ENCODE measurements at places on chromosomes 2 and 18.
A peak's percentile ranks its signal among the peaks of the same experiment; 100 is the strongest.

- DNase-seq: no peak
Observed at GRCh38 chr2:10798783-10799182, 13.8 kb downstream of the PDIA6 start.

DNA sequence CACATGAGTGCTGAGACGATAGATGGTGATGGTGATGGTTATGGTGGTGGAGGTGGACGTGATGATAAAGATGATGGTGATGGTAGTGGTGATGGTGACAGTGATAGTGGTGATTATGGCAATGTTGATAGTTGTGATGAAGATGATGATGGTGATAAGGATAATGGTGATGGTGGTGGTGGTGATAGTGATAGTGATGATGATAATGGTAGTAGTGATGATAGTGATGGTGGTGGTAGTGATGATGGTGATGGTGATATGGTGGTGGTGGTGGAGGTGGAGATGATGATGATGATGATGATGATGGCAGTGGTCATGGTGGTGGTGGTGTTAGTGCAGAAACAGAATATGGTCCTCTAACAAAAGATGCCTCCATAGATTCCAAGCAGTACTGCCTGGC, 10.3 kb downstream of the ANTXR1 start:
- DNase-seq: no peak

DNA sequence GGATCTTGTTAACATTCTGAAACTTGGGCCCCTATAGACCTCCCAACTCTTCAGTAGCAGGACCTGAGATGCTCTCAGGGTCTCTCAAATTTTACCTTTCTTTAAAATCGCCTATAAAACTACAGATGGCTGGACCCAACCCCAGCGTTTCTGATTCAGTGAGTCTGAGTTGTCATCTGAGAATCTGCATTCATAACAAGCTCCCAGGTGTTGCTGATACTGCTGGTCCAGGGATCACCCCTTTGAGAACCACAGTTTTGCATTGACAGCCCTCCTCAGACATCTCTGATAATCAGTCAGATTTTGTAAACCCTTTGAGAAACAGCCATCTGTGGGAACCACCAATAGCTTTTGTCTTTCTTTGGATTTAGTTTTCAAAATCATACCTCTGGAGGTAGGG, 315.8 kb downstream of the CYRIA start:
- DNase-seq: no peak

- peak; percentile 71 for DNase-seq
Observed at GRCh38 chr2:48504647-48505327, 25.2 kb upstream of the STON1 start.

DNA sequence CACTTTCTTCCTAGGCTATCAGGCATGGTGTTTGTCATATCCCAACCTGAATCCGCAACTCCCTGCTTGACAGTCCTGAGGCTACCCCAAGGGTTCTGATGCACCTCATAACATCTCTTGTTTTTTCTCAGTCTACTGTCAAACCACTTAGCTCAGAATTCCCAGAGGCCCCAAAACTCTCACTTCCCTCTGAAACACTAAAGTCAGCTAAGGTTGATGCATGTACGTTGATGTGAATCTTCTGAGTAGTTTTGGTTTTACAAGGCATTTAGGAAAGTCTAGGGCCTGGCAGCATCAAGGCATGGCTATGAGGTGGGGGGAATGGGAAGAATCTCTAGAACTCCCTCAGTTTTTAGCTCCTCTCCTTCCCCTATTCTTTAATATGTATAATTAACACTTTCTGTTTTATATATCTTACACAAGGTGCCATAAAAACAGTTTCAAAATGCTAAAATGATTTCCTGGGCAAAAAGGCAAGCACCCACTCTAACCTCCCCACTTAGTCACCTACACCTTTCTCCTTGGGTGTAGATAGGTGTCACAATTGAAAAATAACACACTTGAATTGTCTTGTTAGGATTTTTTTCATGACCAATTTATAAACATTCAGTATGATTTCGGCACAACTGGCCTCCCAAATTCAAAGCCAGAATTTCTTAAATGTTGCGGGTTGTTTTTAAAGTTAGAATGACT, 71.4 kb upstream of the TANK start:
- no peak for DNase-seq

DNA sequence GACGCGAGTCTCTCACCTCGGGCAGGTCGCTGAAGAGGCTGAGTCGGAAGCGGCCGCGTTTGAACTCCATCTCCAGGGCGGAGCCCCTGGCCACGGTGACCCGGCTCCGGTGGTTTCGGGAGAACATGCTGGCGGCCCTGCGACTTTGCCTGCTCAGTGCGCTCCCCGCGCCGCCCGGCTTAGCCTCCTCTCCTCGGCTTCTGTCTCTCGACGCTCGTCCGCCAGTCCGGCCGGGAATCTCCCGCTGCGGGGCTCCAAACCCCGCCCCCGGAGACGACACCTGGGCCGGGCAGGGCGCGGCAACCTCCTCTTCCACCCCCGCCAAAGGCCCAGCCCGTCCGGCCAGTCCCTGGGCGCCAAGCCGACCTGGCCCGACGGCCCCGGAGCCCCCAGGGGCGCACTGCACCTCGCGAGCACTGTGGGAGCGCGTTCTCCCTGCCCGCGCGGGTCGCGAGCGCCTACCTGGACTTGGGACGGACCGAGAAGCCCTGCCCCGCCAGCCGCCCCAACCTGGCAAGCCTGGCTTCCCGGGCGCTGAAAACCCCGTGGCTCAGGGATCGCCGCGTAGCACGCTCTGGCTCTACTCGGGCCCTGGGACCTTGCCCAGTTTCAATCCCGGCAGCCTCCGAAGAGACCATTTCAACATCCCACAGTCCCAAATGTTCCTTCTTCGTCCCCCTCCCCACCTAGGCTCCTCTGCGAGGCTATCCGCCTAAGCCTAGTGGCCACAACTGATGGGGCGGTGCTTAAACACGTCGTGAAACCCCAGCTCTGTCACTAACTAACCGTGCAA, at the start of gene RTKN:
TSS of gene RTKN (minus strand) at position 248 of the 793 bp plus-strand sequence. CDS start at position 127, 121 bp downstream.
- DNase-seq: no peak

DNA sequence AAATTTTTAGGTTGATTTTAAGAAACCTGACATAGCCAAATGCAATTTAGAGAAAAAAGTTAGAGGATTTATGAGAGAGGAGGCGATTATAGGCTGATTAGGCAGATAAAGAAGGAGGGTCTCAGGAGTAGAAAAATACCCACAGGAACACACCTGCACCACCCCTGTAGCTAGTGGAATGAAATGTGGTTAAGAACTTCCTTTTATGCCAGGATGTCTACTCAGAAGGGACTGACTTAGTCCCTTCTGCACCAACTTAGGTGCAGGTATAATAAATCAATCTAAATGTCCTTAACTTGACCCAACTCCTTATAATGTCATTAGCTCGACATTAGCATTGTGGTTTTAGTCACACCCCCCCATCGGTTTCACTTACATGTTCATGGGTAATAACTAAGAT, 1274.5 kb upstream of the TMEFF2 start:
- no peak for DNase-seq

DNA sequence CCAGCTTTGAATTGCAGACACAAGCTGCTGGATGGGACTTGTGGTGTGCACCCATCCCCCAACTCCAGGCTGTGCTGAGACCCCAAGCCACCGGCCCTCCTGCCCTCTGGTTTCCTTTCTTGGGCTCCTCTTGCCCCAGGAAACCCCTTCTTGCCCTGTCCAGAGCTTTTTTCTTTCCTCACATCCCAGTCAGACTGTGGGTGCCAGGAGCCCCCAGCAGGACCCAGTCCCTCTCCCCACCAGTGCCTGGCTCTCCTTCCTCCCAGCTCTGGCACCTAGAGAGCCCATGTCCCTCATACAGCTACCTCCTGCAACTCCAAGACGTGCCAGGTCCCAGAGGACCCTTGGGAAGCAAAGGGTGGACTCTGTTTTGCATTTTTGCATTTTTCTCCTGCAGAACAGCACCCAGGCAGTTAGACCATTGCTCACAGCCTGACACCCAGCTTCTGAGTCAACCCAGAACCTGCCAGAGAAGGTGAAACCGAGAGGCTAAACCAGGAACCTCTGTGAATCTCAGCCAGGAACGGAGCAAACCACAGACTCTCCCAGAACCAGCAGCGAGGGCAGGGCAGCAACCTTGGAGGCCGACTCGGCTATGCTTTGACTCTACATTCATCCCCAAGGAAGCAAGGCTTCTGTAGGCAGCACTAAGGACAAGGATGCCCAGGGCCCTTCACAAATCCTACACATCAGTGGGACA, 221.1 kb downstream of the ANAPC1 start:
- DNase-seq: peak; percentile 53

DNA sequence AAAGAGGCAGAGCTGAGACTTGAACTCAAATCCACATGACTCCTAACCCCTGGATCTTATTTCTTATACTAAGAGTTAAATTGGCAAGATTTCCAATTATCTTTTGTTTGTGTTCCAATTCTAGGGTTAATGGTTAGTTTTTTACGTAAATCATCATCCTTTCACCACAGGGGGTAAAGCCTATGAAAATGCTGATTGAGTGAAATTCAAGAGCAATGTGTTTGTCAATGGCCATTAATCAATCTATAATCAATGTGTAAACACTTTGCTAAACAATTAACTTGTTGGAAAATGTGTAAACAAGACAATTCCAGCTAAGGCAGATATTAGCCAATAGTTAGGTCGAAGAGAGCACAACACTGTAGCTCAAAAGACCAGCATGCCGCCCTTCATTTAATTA, 376.5 kb upstream of the ACVR2A start:
- no peak for DNase-seq

GRCh38 chr18:53950545-53950944, 273.9 kb downstream of the MBD2 start:
- DNase-seq: no peak

DNA sequence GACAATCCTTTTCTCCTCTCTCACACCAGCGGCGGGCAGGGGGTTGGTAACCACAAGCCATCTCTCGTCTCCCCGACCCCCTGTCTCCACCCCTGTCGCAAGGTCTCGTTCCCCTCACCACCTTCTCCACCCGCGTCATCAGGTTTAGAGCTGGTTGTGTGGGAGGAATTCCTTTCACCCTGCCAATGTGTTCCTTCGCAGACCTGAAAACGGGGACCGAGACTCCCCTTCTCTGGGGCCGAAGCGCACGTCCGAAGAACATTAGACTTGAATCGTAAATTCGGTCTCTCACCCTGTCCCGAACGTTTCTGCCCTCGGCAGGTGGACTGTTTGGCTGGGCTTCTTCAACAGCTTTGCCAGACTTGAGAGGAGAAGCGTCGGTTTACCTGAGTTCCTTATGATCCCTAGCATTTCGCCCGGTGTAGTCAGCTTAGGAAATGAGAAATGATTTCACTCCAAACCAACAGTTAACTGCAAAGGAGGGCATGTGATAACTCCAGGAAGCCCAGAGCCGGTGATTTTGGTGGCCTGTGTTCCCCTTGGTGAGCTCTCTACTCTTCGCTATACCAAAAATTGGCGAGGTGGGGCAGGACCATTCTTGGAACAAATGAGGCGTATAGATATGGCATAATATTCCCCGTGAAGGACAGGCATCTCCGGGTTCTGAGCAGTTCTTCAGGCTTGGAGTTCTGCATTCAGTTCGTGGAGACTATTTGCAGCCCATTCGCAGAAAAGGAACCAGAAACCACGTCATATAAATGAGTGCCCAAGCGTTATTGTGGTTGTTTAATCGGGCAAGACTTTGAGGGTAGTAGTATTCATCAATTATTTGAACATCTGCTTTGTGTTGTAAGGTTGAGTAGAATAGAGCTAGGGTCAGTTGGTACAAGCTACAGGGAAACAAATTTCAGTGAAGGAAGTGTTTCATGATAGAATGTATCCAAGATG, 694 bp downstream of the CFAP36 start:
- peak; percentile 14 for DNase-seq

GRCh38 chr2:180161415-180161814, 154.3 kb upstream of the CWC22 start:
- no peak for DNase-seq

Measured in fibroblast of upper back skin (primary cell).